ENCODE measurements at places on chromosomes 2 and 18. TPM values are rescaled to one million over a fixed set of nuclear protein-coding genes. Genes with fewer than 3 reads are reported as not detected.

- no peak for DNase-seq
Measured at GRCh38 chr2:110105608-110106467, 9.8 kb downstream of the MALL start.

DNA sequence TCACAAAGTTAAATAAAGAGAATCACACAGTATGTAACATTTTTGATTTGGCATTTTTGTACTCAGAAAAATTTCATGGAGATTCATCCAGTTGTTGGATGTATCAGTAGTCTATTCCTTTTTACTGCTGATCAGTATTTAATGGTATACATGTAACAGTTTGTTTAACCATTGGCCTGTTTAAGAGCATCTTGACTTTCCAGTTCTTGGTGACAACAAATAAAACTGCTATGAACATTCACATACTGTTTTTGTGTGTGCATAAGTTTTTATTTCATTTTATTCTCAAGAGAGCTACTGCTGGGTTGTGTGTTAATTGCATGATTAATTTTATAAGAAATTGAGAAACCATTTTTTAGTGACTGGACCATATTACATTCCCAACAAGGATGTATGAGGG, 694.5 kb upstream of the RAB6C start:
- DNase-seq, result no peak

The MPP4 gene
- total RNA-seq, result 1.0 TPM

The ARHGEF4 gene
- total RNA-seq, result 3.2 TPM

Measured in epithelial cell of proximal tubule (primary cell).